Stimulated activated CD4-positive, alpha-beta T cell treated with anti-CD3 and anti-CD28 coated beads, Interleukin-4, amount 100 ng/mL, for 24 hours (primary cell): ENCODE measurements at places on chromosomes 2 and 18.
A peak's percentile ranks its signal among the peaks of the same experiment; 100 is the strongest.

- no peak for DNase-seq
These were observed 21.8 kb upstream of the GLS start for GRCh38 chr2:190858817-190859216.

DNA sequence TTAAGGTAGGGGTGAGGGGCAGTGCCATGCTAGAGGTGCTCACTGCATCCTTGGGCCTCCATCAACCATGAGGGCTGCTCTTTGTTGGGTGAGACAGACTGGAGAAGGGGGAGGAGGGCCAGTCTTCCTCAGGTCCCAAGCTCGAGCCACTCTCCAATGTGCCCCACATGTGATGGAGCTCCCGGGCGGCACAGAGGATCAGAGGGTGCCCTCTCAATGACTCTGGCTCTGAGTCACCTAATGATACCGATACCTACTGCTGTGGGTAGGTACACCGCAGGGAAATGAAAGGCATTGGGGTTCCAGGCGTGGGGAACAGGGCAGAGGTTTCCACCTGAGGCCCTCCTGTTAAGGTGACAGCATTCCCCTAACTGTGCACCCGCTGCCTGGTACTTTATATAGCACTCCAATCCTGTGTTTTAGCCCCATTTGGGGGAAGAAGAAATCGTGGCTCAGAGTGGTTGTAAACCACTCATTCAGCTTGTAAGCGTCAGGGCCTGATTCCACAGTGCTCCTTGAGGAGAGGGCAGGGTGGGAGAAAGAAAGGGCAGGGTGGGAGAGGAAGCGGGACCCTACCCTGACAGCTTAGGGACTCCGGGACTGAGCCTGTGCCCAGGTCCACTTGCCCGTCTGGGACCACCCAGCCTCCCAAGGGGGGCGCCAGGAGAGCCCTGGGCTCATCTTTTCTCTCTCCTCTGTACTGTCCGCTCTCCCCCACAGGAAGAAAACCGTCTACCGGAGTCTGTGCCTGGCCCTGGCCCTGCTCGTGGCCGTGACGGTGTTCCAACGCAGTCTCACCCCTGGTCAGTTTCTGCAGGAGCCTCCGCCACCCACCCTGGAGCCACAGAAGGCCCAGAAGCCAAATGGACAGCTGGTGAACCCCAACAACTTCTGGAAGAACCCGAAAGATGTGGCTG, 1.8 kb downstream of the B3GNT7 start:
- DNase-seq, result peak; percentile 36

GRCh38 chr2:141660232-141660631, 470.6 kb downstream of the LRP1B start:
- no peak for DNase-seq

GRCh38 chr18:79466591-79466990, 70.9 kb downstream of the NFATC1 start:
- no peak for DNase-seq

GRCh38 chr18:36411745-36412168, 114.2 kb downstream of the FHOD3 start:
- no peak for DNase-seq

GRCh38 chr2:86142436-86143257, 36.6 kb downstream of the PTCD3 start:
- DNase-seq, result no peak

DNA sequence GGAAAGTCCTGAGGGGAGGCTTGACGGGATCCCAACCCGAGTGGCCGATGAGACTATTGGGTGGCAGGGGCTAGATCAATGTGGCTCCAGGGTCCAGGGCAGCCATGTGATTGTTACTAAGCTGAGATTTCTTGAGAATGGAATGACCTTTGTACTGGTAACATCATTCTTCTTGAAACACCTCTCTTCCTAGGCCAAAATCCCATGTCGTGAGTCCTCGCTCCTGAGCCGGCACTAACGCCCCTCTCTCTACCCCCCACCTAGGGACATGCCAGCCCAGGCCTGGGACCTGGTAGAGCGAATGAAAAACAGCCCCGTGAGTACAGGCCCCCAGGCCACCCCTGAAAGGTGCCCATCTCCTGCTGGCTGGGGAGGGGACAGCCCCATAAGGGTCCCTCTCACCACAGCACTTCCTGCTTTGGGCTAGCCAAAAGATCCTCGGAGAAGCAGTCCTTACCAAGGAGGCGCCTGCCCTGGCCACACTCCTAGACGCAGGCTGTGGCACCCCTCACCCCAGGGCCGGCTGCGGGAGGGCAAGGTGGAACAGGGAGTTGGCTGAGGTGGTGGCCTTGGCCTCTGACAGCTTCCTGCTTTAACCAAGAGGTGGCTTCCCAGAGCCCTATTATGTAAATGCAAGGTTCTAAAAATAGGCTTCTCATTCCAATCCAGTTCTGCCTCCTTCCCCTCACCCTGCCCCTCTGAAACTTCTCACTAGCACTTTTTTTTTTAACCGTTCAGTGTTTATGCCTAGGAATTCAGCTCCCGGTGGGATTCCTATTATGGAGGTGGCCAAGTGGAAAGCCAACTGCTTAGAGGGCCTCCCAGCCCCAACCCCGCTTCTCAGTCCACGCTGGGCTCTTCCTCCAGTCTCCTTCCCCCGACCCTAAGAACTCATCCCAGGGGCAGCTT, 126.6 kb upstream of the PPP1CB start:
- peak; percentile 64 for DNase-seq

- no peak for DNase-seq
These were observed 51.3 kb upstream of the SP3 start for GRCh38 chr2:174016447-174016846.

- DNase-seq, result no peak
These were observed 143.9 kb downstream of the L3MBTL4 start for GRCh38 chr18:6270771-6271216.

GRCh38 chr2:222706616-222707015, 35.2 kb downstream of the MOGAT1 start:
- DNase-seq, result no peak

- DNase-seq, result no peak
These were observed 79.3 kb downstream of the SDC1 start for GRCh38 chr2:20145497-20146193.

GRCh38 chr18:77622009-77622692, 372.5 kb downstream of the GALR1 start:
- peak; percentile 11 for DNase-seq

- DNase-seq, result no peak
These were observed 60.1 kb upstream of the RMP24 start for GRCh38 chr18:35912332-35912731.

GRCh38 chr2:1156531-1156930, 205.9 kb downstream of the SNTG2 start:
- DNase-seq, result no peak

GRCh38 chr2:135198481-135198880, 146.4 kb downstream of the RAB3GAP1 start:
- no peak for DNase-seq

DNA sequence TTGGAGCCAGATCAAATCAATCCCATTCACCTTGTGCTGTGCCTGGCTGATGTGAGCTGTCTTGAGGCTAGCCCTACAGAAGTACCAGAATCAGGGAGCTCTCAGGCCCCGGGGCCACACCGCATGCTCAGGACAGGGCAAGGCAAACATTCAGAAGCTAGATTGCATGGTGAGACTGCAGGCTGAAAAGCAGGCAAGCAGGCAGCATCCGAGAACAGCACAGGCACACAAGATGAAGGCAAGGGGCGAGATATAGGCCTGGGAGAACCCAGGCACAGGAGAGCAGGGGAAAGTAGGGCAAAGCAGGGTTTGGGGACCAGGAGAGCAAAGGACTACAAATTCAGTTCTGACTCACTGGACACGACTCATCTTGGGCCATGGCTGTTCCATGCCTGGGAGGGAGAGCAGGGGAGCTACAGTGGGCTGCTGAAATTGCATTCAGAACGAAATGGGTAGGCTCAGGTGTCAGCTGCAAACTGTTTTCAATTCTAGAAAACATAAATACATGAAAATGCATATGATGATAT, 59.6 kb downstream of the GALNT14 start:
- no peak for DNase-seq

- no peak for DNase-seq
These were observed 139.9 kb upstream of the MEX3C start for GRCh38 chr18:51337406-51337805.

GRCh38 chr2:39124746-39125057, 3.9 kb upstream of the SOS1 start:
- DNase-seq, result peak; percentile 37

GRCh38 chr18:42296723-42297122, 341.7 kb downstream of the PIK3C3 start:
- DNase-seq, result no peak

- DNase-seq, result no peak
These were observed 2.0 kb downstream of the RAPH1 start for GRCh38 chr2:203532957-203533658.

GRCh38 chr2:80392441-80392840, 87.9 kb upstream of the LRRTM1 start:
- no peak for DNase-seq

GRCh38 chr2:204665207-204665606, 119.9 kb downstream of the PARD3B start:
- no peak for DNase-seq

DNA sequence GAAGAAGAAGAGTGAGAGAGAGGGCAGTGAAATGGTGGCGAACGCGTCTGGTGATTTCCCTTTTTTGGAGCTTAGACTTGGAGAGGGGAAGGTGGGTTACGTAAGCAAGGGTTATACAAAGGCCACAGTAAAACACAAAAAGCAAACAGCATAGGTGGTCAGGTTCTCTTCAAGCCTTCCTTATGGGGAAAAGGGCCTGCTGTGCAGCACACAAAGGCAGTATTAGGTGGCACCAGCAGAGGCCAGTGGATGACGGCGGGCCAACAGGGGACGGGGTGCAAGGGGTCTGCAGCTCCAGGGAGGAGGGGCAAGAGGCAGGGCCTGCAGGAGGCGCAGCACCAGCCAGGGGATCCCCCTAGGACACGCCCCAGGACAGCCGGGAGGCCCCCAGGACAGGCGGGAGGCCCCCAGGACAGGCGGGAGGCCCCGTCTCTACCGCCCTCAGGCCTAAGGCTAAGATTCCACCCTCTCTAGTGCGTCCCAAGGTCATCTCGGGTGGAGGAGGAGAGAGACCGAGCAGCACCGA, 32.6 kb upstream of the NPC1 start:
- DNase-seq, result no peak

GRCh38 chr2:151623631-151624030, 110.6 kb downstream of the NEB start:
- no peak for DNase-seq

- DNase-seq, result no peak
These were observed 35.8 kb downstream of the HIBCH start for GRCh38 chr2:190283783-190284182.

DNA sequence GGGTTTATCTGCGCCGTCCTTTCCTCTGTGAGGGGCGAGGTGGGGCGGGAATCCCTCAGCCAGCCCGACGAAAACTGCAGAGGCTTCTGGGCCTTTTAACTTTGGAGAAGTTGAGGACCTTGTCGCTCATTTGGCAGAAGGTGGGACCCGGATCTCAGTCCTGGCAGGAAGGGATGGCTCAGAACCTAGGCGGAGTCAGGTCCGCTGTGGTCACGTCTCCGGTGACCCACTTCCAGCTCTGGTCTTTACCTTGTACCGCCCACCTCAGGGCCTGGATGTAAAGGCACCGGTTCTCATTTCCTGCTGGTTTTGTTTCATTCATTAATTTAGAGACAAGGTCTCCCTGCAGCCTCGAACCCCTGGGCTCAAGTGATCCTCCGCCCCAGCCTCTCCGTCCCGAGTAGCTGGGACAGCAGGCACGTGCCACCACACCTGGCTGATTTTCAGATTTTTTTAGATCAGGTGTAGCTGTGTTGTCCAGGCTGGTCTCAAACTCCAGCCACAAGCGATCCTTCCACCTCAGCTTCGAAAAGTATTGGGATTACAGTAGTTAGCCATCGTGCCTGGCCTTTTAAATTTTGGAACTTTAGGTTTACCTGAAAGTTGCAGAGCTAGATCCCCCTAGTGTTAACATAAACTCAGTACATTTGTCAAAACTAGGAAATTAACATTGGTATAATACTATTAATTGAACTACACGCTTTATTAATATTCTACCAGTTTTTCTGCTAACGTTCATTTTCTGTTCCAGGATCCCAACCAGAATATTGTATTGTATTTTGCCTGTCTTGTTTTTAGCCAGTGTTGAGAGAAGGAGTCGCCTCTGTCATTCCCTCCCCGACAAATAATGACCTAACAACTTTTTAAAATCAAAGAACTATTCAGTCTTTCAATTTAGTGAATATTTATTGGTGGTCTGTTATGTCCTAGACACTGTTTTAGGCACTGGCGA, 852 bp downstream of the POLI start:
- DNase-seq, result peak; percentile 63

DNA sequence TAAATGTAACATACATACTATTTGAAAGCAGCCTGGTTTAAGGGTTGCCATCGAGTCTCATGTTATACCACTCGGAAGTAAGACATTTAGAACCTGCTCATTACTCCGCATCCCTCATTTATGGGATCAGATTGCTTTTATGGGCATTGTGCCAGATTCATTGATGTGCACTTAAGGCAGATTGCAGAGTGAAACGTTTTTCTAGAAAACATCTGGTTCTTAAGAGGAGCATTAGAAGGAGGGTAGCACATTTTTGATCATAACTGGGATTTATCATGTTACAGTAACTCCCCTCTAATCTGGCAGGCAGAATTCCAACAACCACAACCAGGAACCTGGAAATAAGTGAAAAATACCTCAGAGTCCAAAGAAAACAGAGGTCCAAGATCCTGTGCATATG, 74.2 kb upstream of the GALNT3 start:
- DNase-seq, result no peak

GRCh38 chr2:104538077-104538476, 315.8 kb upstream of the POU3F3 start:
- DNase-seq, result no peak

DNA sequence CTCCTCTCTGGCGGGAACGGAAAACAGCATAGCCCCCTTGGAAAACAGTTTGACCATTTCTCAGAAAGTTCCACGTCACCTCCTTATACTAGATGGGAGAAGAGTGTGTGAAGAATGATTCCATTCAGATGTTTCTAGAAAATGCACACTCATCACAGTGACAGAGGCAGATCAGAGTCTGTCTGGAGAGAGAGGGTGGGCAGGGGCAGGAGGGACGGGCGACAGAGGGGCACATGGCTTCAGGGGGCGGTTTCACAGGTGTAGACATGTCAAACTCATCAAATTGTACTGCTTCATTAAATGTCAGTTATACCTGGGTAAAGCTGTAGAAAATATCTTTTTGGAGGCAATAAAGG, 88.8 kb upstream of the TAF1B start:
- no peak for DNase-seq

DNA sequence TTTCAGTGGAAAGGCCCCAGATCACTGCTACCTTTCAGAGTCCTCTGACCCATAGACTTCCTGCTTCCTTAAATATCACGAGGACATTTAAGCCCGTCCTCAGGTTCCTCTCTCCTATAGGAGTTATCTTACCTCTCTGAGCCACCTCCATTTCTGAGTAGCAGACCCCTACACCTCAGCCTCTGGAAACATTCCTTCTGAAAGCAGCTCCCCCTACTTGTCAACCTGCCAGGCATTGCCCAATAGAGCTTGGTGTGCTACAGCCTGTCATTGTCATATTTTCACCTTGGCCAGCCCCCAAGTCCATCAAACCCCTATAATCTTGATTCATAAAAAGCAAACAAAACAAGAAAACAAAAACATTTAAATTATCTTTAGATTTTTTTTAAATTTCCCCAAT, 717.9 kb upstream of the SLC8A1 start:
- no peak for DNase-seq

- DNase-seq, result no peak
These were observed 91.5 kb downstream of the SETBP1 start for GRCh38 chr18:44771956-44772917.
